ENCODE measurements at places on chromosomes 3 and 15.

DNA sequence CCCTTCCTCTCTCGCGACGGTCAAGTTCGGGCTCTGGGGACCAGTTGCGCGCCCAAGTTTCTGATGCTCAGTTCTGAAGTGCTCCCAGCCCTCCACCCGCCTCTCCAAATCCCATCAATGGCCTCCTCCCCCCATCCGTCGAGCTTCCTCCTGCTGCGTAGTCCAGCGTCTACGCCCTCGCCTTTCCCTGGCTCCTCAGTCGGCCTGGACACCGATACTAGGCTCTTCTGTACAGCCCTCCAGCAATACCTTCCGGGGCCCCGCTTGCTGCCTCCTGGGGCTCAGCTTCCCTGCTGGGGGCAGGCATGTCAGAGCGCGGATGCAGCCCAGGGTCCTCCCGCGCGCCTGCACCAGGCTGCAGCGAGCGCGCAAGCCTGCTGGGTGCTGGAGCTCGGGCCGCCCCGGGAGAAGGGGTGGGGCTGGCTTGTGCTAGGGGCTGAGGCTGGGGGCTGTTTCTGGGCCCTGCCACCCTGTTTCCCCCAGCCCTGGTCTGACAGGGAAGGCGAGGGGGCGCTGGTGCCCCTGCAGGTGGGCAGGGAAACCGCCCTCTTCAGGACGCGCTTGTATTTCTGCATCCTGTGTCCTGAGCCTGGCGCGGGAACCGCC is 353.3 kb upstream of the SUCLG2 start:
- DNase-seq: no peak

- peak; percentile 22 for DNase-seq
These were observed 7.3 kb downstream of the CYP19A1 start for GRCh38 chr15:51331141-51331540.

DNA sequence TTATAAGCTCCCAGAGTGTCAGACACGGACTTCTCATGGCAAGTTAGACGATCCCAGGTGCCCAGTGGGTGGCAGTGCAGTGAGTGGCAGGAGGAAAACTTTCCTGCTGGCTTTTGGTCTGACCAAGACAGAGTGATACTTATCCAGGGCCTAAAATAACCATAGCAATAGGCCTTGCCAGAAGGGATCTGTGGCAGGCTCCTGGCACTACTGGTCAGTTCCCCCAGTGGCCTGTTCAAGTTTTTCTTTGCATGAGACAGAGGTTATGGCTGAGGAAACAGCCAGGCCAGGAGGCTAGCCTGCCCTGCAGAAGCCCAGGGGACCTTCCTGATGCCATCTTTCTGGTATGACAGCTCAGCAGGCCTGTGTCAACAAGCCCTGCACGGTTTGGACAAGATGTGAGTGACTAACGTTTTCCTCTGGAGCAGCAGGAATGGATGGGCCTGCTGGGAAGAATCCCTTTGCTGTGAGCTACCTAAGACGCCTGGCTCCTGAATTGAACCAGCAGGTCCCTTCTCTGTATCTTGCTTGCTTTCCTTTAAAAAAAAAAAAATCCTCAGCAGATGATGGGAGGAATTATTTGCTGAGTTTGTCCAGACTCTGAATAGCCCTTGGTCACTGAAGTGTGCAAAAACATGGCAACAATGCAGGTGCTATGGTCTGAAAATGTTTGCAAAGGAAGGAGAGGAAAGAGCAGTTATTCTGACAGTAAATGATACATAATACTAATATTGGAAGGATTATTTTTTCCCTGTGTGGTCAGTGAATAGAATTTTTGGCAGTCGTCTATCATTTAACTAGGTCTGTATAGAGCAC is 18.0 kb downstream of the SCG5 start:
- DNase-seq: no peak

DNA sequence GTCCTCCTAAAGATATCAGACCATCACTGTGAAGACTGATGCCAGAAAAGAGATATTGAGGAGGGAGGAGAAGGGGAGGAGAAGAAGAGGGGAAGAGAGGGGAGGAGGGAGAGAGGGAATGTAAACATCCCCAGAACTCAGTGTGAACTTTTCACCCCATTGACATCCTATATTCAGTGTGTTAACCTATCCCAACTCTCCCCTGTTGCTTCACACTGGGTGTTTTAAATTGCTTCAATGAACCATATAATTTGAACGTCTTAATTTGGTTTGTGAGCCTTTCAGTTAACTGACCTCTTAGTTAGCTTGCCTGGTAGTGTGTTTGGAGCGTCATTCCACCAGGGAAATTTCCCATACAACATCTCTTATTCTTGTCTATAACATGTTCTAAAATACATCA is 29.8 kb upstream of the PTPRG start:
- DNase-seq: no peak

- peak; percentile 36 for DNase-seq
These were observed 193.4 kb upstream of the UBE2E1 start for GRCh38 chr3:23612296-23612891.

- no peak for DNase-seq
These were observed 323.8 kb downstream of the GBE1 start for GRCh38 chr3:81437683-81438082.

DNA sequence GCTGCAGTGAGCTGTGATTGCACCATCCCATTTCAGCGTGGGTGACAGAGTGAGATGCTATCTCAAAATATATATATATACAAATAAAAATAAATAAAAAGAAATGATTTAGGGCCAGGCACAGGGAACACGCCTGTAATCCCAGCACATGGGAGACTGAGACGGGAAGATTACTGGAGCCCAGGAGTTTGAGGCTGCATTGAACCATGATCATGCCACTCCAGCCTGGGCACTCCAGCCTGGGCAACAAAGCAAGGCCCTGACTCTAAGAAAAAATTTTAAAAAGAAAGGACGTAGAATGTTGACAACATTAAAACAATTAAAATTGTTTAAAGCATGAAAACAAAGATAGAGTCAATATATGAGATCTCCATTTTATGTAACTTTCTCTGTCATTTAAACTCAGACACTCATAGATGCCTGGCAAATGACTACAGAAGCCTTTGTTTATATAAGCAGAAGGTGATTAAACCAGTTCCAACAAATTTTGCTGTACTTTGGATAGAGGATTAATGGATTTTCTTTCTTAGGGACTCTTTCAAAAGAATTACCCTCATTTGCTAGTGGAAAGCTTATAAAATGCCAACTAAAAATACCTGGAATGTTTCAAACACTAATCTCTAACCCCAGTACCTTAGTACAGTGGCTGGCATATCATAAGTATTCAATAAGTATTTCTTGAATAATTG is 10.7 kb upstream of the TRPM7 start:
- DNase-seq: no peak

DNA sequence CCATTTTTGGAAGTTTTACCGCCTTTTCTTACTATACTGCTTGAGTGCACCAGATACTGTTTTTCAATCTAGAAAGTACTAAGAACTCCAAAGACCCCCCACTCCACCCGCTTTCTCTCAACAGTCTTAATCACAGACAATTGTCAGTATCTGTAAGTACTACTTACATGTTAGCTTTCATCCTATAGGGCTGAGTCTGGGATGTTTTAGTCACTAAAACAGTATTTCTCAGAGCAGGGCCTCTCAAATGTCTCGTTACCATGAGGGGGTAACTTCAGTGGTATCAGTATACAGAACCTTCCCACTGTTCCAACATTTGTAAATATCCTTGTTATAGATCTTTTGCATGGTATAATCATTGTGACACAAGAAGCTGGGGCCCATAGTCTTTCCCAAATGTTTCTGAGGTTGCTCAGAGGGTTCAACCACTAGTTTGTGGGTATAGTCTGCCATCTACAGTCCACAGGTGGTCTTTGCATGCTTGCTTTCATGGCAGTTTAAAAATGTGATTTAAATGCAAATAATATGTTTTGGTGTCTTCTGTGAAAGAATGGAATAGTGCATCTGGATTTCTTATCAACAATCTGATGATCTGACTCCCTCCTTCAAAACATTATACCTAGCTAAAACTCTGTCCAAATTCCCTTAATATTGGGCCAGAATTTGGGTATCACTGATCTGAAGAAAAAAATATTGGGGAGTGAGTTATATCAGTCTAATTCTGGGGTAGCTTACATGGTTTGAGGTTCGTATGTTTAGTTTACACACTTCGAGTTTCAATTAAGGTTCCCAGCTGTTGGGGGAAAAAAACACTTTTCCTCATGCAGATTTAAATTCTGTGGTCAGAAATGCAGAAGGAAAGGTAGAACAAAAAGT is 18.0 kb upstream of the DNAJC13 start:
- peak; percentile 45 for DNase-seq

DNA sequence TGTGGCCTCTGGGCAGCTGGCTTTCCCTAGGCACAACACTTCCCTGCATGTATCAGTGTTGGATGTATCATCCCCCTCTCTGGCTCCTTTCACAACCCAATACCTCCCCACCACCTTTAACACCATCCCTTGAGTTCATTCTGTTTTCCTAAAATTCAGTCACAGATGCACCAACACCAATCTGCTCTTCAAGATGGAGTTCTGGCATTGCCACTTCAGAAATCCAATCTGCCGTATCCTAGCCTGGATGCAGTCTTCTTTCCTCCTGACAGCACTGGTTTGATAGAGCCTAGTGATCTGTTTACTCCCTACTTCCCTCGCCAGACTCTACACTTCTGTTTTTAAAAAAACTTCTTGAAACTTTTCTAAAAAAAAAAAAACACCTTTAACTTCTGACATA is 21.7 kb downstream of the PXYLP1 start:
- DNase-seq: no peak

GRCh38 chr15:71506946-71507345 is 303.4 kb upstream of the NR2E3 start:
- no peak for DNase-seq

- DNase-seq: no peak
These were observed 91.6 kb downstream of the LRRK1 start for GRCh38 chr15:101010781-101011180.

DNA sequence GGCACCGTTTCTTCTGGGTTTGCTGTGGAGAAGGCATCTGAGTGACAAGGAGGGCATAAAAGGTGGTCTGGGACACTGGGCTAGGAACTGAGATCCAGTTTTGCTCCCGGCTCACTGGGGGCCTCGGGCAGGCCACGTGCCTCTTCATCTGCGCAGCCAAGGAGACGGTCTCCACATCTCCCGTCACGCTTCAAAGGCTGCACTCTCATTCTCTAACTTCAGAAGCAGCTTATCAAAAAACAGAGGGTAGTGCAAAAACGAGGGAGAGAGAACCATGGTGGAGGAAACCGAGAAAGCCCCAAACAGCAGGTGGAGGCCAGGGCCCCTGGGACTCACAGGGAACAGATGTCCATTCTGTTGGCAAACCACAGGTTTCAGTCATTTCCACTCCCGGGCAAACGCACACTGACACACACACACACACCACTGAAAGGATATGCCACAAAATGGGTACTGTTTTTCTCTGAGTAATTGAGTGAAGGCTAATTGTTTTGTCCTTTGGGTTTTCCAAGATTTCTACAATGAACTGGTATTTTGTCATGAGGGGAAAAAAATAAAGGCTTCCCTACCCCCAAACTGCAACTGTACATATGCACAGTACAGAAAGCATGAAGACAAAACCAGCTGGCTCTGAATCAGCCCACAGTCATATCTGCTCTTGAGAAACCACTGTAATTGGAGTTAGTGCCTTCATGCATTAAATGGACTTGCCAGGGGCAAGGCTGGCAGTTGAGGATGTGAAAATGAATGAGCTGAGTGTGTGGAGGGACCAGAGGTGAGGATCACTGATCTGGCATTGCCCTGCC is 71.9 kb downstream of the MGLL start:
- DNase-seq: no peak

DNA sequence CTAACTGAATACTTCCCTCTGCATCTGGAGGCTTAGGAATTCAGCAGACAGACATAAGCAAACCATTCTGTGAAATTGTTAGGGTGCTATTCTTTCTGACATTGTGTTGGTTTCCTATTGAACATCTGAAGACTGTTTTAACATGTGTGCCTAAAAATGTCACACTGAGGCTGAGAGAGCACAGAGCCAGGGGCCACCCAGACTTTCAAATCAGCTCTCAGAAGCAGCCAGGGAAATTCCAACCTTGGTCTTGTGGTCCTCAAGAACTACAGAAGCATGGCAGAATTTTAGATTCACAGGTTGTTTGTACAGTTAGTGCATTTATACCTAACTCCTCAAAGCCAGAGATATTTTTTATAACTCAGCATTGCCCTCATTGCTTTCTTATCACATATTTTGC is 929.2 kb upstream of the CFAP20DC start:
- no peak for DNase-seq

DNA sequence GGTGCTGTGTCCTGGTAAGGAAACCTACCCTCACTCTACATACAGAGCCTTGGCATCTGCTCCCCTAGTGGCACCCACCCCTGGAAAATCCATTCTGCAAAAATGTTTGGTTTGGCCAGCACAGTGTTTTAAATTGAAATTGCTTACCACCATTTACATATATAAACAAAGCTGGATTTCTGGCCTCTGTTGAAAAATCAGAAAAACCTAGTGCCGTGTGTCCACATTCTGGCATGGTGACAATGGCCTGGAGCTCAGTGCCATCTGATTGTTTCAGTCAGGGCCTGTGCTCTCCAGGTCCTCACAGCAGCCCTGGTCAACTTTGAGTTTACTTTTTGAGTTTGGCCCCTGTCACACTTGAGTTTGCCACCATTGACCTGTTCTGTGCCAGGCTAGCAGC is 2.9 kb upstream of the IL17RC start:
- DNase-seq: no peak

GRCh38 chr15:58010983-58011382 is 54.5 kb downstream of the ALDH1A2 start:
- no peak for DNase-seq

- DNase-seq: no peak
These were observed 32.5 kb downstream of the PLXNA1 start for GRCh38 chr3:127015282-127016042.

DNA sequence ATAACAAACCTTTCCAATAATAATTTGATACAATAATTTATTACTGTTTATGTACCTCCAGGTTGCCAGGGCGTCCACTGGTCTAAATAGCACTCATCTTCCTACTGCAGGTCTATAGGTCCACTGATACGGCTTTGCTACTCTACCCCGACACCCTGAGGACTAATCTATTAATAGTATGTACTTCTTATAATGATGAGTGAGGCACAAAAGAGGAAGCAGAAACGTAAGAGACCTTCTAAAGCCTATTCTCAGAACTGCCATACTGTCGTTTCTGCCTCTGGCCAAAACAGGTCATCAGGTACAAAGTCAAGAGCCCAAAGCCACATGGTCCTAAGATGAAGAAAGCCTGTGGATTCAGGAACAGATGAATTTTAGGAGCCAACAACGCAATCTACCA is 163.2 kb upstream of the GRM7 start:
- DNase-seq: no peak

Data from small intestine (tissue), 16 donors.